ENCODE measurements at places on chromosomes 6 and 20.

GRCh38 chr6:150934380-150934779, 68.9 kb downstream of the MTHFD1L start:
- peak; percentile 94 for DNase-seq

- DNase-seq: no peak
Measured at GRCh38 chr20:49256261-49256660, 21.6 kb downstream of the ZNFX1 start.

GRCh38 chr20:1775117-1775516, 117.5 kb upstream of the SIRPG start:
- peak; percentile 30 for DNase-seq

DNA sequence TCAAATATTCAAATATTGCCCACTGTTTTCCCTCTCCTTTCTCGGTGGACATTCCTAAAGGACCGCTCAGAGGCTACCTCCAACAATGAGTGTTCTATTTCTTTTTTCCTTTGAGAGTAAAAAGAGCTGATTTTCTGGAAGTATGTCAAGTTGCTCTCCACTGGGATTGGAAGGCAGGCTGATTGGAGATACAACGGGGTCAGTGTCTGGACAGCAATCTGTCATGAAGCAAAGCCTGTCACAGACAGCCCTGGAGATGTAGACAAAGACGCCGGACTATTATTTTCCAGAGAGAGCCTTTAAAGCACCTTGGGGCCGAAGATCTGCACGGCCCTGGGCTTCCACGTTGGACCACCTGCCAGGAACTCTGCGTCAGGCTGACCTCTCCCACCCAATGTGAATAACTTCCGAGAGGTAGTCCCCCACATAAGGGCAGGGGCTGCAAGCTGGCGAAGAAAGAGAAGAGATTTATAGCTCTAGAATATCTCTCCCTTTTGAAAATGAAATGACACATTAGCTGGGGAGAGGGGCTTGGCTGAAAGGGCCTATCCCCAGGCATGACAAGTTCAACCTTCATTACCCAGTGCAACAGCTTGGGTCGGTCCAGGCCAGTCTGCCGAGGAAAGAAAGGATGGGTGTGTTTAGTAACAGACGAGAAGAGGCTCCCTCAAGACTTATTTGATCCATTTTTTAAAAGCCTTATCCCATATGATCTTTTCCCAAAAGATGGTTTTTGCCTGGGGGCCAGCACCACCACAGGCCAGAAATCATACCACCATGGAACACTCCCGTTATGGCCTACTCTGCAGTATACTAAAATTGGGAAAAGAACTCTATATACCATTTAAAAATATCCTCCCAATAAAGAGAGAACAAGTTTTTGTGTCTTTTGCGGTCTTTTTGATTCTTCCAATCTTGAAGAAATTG, 131.1 kb downstream of the OLIG3 start:
- DNase-seq: no peak

DNA sequence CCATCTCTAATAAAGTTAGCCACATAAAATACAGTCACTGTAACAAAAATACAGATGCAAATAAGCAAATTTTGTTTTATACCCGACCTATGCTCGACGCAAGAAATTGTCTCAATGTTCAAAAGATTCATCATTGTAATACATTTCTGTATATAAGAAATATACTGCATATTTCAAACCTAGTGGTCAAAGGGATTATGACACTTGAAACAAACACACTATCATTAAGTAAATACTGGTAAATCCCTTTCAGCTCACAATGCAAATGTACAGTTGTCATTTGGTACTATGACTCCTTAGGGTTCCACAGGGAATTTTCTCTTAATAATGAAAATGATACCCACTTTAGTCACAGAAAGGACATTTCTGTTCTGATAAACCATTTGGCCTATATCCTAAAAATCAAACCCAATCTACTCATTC, 2.2 kb downstream of the HIVEP2 start:
- DNase-seq: no peak

- no peak for DNase-seq
Measured at GRCh38 chr6:18121580-18122127, 823 bp downstream of the NHLRC1 start.

DNA sequence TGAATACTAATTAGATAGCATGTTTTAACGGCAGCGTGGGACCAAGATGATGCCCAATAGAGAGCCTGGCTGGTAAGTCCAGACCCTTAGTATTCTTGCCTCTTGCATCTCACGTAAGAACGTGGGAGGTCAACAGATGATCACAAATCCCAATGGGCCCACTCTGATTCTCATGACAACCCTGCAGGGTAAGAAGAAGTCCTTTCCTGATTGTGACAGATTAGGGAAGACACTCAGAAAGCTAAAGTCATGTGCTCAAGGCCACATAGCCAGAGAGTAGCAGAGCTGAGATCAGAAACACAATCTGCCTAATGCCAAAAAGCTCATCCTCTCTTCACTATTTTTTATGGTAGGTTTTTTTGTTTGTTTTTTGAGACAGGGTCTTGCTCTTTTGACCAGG, 103.8 kb downstream of the RALGAPA2 start:
- DNase-seq: no peak

All from GM04503 (cell line).